ENCODE measurements at places on chromosomes 2 and 18.

DNA sequence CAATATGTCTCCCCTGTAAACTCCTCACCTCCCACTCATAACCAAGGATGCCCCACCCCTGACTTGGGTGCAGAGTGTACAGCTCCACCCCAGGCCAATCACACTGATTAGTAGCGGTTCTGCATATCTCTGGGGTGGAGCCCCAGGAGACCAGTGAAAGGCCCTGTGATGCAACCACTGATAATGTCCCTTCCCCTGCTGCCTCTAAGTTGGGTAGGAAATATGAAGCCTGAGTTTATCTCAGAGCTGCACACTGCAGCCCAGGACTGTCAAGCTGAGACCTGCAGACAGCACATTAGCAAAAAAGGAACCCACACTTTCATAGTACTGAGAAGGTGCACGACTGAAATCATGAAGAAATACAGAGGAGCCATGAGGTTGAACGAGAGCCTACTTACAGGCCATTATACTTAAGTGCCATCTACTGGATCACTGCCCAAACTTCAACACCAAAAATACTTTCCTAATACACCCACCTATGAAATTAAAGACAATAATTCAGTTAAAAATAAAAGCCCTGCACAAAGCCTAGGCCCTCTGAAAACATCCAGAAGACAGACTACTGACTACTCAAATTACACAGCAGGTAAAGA lies 455.4 kb upstream of the LRRTM4 start:
- no peak for DNase-seq

DNA sequence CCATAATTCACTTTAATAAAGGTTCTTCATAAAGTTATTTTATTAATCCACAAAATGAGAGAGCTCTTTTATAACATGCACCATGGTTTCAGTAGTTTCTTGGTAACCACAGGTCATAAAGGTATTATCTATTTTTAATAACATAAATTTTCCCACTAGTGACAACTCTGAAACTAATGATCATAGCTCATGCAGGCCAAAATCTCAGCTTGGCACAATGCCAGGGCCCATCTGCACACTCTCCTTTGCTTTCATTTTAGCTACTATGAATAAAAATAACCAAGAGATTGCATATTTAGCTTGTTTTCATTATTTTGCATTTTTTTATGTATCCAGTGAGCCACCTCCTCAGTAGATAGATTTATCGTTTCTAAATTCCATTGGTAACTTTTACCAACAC lies 691.8 kb upstream of the CHAC2 start:
- DNase-seq, result no peak

DNA sequence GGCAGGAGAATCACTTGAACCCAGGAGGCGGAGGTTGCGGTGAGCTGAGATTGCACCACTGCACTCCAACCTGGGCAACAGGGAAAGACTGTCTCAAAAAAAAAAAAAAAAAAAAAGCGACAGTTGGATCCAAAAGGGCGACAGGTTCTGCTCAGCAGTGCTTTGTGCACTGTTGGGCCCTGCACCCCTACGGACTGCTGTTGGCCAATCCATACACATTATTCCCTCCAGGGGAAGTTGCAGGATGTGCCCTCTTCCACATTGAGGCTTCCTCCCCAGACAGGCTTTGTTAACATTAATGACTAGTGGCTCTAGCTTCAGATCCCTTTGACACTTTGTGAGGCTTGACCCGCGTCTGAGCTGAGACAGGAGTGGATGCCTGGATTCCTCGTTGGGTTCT lies 9.4 kb downstream of the NT5DC4 start:
- DNase-seq, result no peak

DNA sequence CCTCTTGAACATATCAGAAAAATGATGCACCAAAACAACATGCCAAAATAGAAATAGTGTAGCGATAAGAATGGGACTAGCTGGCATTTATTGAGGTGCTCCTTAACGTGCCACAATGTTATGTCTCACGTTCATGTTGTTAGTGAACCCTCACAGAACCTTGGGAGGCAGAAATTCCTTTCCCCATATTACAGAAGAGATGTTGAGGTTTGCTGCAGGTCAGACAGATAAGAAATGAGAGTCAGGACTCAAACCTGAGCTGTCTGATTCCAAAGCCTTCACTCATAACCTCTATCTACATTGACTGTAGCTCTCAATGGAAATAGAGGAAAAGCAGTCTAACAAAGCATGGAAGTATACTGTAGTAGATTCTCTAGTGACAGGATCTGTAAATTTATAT lies 163.3 kb upstream of the STK17B start:
- DNase-seq, result no peak

DNA sequence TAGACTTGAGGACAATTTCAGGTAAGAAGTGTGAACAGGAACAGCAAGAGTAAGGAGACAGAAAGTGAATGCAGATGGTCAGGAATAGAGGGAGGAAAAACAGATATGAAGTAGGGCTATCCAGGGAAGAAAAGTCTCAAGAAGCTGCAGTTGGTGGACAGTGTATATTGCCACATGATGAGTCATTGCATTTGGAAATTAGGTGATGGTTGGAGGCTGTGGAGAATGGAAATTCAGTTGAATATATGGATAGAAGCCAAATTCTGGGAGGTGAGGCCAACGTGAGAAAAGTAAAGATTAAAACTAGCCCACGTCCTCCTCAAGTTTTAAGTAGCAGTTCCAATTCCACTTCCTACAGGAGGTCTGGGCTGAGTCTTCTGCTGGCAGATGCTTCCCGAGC lies 158.4 kb downstream of the UBE2E3 start:
- DNase-seq, result no peak

GRCh38 chr18:8685141-8685913 lies 20.0 kb upstream of the MTCL1 start:
- no peak for DNase-seq

- DNase-seq, result no peak
Measured at GRCh38 chr2:156087875-156088274, 244.6 kb downstream of the NR4A2 start.

DNA sequence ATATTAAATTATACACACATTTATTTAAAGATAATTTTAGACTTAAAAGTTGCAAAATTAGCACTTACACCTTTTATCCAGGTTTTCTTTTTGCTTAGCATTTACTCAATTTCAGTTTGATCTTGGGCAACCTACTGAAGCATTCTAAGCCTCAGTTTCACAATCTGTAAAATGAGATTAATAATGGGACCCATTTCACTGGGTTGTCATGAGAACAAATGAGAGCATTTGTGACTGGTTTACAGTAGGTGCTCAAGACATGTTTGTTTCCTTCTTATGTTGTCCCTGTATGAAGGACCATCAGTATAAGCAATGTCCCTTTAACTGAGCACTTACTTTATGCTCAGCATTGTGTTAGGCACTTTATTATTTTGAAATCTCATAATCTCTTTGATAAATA lies 4.8 kb upstream of the FBLN7 start:
- DNase-seq, result no peak

DNA sequence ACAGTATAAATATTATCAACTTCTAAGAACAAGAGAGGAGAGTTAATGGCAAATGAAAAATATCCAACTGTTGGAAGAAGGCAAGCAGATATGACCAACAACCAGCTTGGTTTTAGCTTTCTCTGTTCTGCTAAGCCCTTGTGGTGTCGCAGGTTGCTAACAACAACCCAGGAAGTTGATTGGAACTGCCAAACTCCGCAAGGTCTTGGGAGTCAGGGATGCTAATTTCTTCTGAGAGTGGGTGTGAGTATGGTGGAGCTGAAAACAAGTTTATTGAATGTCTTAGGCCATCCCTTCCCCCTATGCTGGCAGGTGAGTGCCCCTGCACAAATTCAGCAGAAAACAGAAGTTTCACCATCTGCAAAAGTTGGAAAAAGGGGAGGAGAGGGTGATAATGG lies 17.5 kb downstream of the BZW1 start:
- DNase-seq, result no peak

- DNase-seq, result no peak
Measured at GRCh38 chr2:199257261-199258224, 200.2 kb downstream of the SATB2 start.

DNA sequence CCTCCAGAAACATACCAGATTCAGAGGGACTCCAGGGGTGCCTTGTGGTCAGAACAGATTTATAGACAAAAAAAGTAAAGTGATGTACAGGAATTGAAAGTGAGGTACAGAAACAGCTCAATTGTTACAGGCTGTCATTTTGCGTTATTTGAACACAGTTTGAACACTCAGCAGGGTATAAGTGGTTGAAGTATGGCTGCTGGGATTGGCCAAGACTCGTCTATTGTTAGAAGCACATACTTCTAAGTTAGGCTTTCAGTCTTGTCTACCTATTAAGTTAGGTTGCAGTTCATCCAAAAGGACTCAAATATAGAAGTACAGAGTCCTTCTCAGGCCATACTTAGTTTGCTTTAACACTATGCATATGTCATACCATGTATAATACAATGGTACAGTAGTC lies 21.0 kb upstream of the GRB14 start:
- no peak for DNase-seq

DNA sequence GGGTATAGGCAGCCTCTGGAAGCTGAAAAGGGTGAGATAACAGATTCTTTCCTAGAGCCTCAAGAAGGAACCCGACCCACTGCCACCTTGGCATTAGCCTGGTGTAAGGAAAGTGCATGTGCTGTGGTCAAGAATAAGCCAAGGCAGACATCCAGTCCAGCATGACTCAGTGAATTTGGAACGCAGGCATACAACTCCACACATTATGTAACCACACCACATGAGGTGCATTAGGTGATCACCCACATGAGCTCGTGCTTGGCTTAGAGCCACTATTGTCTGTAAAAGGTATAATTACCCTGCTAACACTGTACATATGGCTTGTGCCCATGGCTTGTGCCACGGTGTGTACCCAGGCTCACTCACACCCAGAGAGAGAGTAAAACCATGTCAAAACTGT lies 583.7 kb upstream of the HNMT start:
- DNase-seq, result no peak

DNA sequence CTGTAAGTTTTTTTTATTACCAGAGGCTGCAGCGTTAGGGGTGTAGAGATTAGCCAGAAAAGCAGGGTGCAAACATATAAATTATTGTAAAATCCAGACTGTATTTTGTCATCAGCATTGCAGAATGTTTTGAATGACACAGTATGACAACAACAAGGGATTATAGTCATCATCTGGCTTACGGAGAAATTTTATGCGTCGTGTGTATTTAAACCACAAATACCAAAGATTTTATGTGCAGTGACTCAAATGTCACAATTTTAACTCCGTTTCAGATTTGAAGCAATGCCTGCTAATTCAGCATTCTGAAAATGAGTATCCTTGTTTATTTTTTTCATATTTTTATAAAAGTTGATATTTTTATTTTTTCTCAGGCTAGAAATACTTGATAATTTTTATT lies 19.4 kb upstream of the TMX3 start:
- DNase-seq, result no peak

GRCh38 chr2:145601361-145601925 lies 1081.5 kb upstream of the ZEB2 start:
- DNase-seq, result no peak

GRCh38 chr2:233453916-233454315 lies 99.6 kb downstream of the DGKD start:
- DNase-seq, result no peak

- DNase-seq, result no peak
Measured at GRCh38 chr2:17915811-17916518, 37.5 kb downstream of the KCNS3 start.

DNA sequence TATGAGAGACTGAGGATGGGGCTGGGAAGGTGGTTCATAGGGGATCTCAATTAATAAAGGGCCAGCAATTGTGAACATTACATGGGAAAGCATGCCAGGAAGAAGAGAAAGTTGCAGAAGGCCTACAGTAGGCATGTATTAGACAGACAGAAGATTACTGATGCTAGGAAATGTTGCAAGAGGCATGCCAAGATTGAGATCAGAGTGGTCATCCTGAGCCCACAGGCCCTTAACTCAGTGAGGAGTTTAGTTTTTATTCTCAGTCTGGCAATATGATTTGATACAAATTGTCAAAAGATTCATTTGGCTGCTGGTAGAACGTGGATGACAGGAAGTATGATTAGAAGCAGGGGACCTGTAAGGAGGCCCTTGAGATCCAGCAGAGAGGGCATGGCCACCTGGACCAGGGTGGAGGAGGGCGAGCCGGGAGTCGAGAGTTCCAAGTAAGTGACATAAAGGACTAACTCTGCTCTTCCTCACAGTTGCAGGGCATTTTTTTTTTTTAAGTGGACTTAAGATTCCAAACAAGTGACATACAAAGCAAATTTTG lies 54.9 kb downstream of the EPHA4 start:
- DNase-seq, result no peak

GRCh38 chr2:30491225-30491624 lies 44.2 kb downstream of the LCLAT1 start:
- no peak for DNase-seq

- DNase-seq, result no peak
Measured at GRCh38 chr2:106551417-106552130, 64.4 kb downstream of the CD8B2 start.

DNA sequence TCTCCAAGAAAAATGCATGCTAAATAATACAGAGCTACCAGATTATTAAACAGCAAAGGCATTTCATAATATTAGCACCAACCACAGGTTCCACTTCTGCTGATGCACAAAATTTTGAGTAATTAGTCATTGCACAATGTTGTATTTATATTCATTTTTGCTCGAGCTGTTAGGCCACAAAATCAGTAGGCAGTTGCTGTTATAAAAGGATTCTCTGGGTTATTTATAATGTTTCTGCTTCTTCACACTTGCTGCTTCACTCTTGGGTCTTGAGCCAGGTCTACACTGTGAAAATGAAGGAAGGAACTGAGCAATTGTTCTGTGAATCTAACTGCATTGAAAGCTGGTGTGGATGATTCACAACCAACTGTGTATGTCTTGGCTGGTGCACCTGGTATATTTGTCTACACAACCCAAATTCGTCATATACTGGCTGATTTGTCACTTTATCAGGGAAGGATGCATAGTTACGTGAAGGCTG lies 38.3 kb downstream of the MRPL33 start:
- DNase-seq, result no peak

GRCh38 chr2:215895330-215895729 lies 118.0 kb downstream of the MREG start:
- no peak for DNase-seq

DNA sequence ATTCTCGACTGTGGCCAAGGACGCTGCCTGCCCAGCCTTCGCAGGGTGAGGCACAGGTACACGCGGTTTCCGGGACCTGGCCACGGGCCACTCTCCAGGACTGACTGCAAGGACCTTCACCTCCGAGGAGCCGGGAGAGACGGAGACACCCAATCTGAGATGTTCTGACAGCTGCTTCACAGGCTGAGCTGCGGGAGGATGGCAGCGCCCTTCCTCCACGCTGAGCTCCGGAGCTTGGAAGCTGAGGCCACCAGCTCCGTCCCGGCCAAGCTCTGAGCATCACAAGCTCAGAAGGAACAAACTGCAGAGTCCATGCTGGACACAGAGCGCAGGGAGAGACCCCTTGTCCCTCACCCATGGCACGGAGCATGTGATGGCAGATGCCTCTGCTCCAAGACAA lies 71.1 kb upstream of the CTDP1 start:
- no peak for DNase-seq

Data from nephron progenitor cell (in vitro differentiated cells).